ENCODE measurements at places on chromosomes 1 and 21.

DNA sequence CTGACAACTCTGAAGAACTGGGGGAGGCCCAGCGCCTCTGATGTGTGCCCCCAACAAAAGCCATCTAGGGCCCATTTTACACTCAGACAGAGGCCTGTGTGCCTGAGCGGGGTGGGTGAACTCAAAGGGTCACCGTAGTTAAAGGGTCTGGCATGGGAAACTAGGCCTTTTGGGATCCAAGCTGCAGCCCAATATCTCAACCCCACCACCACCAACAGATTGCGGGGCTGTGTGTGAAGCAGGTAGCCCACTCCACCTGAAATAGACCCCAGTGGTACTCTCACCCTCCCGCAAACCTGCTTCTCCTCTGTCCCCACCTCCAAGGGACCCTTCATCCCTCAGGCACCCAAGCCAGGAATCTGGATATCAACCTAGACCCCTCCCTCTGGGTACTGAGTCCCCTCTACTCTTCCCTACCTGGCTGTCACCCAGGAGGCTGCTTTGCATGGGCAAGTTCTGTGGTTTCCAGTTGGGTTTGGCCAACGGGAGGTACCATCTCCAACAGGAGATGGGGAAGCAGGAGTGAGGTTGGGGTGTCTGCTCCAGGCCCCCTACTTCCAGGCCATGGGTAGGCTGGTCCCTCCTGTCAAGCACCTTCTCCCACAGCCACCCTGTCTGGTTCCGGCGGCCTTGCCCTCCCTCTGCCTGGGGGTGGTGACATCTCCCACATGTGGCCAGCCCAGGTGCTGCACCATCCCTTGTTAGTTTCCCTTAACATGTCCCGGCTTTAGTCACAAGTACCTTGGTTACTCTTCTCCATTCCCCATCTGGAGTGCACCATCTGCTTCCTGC is 35.2 kb upstream of the LRP8 start:
- DNase-seq, result no peak

DNA sequence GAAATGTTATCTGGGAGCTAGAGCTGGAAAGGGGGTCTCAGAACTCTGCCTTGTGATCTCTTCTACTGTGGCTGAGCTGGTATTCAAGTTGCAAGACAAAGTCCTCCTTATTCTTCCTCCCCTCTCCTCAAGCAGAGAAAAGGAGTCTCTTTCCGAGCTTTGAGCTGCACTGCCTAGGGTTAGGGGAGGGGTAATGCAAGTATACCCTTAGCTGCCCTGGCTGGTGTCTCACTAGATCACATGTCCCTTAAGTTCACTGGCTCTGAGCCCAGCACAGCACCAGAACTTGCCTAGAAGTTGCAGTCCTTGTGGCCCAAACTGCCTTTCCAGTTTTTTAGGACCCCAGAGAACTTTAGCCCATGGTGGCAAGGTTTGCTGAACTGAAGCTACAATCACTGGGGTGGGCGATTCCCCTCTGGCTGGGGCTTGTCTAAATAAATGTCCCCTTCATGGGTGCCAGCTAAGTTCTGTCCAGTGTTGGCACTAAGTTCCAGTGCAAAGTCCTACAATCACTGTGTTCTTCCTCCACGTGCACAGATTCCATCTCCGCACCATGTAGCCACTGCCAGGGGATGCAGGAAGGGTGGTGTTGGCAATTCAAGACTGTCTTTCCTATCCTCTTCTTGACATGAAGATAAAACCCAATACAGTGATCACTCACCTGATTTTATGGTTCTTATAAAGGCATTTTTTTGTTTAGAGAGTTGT is 22.7 kb upstream of the CHIA start:
- DNase-seq, result no peak

GRCh38 chr1:222167111-222167510 is 380.8 kb downstream of the HHIPL2 start:
- DNase-seq, result peak; percentile 6

DNA sequence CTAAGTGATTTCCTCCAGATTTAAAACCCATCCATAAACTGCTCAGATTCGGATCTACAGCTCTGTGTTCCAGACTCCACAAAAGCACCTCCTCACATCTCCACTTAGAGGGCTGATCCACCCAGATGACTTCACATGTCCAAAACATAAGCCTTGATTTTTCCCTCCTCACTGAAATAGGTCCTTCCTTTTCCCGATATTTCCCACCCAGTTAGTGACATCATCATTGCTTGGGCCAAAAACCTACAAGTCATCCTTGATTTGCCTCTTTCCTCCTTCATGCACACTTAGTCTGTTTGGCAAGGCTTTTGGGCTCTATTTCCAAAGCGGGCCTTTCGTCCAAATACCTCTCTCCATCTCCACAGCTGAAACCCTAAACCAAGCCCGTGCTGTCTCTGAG is 32.3 kb downstream of the CCDC185 start:
- no peak for DNase-seq

GRCh38 chr1:13881385-13882088 is 181.5 kb downstream of the PRDM2 start:
- no peak for DNase-seq

Data from hematopoietic multipotent progenitor cell treated with erythropoietin and hydrocortisone succinate and interleukin-3 and kit ligand, for 15 days (in vitro differentiated cells).